ENCODE measurements at places on chromosomes 11 and 22.

DNA sequence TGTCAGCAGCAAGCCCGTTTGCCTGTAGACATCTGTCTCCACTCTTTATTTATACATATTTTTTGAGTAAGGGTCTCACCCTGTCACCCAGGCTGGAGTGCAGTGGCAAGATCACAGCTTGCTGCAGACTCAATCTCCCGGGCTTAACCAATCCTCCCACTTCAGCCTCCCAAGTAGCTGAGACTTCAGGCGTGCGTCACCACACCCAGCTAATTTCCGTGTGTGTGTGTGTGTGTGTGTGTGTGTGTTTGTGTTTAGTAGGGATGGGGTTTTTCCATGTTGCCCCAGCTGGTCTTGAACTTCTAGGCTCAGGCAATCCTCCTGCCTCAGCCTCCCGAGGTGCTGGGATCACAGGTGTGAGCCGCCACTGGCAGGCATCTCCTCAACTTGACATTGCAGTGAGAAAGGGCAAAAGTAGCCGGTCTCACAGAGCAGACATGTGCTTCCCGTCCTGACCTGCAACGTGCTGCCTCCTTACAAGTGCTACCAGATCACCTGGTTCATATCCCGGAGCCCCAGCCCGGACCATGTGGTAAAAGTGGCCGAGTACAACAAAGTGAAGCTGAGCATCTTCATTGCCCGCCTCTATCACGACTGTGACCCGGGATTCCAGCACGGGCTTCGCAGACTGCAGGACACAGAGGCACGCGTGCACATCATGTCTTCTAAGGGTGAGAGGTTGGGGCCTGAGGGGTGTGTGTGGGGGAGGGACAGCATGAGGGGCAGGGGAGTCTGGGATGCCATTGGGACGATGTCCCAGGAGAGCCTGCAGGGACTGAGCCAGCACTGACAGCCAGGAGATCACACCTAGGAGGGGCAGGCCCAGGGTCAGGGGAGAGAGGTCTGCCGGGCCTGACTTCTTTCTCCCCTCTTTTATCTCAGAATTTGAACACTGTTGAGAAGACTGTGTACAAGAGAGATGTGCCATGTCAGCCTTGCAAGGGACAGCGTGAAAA lies 5.6 kb upstream of the APOBEC3H start:
- peak; percentile 52 for DNase-seq

- peak; percentile 89 for DNase-seq
Measured at GRCh38 chr11:118689852-118690552, 10.6 kb upstream of the TREH start.

DNA sequence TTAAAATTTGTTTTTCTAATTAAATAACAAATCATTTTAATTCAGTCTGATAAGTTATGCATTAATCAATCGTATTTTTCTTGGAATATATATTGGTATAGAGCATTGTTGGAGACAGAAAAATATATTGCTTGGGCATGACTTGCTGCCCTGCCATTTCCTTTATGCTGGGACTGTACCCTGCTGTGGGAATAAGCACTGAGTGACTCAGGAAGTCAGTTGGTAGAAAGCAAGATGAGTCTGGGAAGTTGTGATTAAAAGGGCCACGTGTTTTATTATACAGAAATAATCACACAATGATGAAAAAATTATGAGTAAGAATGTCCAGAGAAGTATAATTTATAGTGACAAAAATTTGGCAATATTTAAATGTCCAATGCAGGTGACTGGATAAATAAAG lies 139.5 kb downstream of the KIF18A start:
- no peak for DNase-seq

DNA sequence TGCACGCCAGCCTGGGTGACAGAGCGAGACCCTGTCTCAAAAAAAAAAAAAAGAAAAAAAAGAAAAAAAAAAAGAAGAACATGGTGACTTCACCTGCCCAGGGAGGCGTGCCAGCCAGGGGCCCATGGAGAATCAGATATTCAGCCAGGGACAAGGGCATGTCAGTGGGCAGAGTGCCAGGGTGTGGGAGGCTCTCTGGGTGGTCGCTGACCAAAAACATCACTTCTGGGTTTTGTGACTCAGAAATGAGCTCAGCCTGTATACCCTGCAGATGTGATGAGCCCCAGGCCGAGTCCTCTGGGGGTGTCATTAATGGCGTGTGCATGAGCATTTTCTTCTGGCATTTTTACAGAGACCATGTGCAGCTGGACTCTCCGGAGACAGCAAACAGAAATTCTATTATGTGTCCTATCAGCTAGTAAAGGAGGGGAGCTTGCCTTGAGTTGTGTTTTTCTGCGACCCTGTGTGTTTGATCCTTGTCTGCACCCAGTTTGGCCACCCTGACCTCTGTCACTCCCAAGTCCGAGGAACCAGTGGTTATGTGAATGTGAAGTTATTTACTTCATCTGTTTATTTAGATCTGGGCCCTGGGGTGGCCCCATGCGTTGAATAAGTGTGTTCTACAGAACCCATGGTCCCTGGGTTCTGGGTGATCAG lies 53.6 kb downstream of the BCR start:
- peak; percentile 68 for DNase-seq
